ENCODE measurements at places on chromosomes 7 and 10.
A peak's percentile ranks its signal among the peaks of the same experiment; 100 is the strongest.

GRCh38 chr10:13759168-13759567 is 172.4 kb downstream of the PRPF18 start:
- H3K27me3 ChIP-seq, result no peaks in the 10 kb centered on the region
- no peak for DNase-seq
- no peaks in the 10 kb centered on the region for H3K36me3 ChIP-seq
- no peak overlapping the region for H3K4me3 ChIP-seq
- no peak overlapping the region for H3K27ac ChIP-seq

GRCh38 chr10:22244855-22245254 is 27.0 kb upstream of the EBLN1 start:
- no peaks in the 10 kb centered on the region for H3K27me3 ChIP-seq
- H3K36me3 ChIP-seq, result no peaks in the 10 kb centered on the region
- H3K27ac ChIP-seq, result no peak overlapping the region
- no peak overlapping the region for H3K4me3 ChIP-seq

DNA sequence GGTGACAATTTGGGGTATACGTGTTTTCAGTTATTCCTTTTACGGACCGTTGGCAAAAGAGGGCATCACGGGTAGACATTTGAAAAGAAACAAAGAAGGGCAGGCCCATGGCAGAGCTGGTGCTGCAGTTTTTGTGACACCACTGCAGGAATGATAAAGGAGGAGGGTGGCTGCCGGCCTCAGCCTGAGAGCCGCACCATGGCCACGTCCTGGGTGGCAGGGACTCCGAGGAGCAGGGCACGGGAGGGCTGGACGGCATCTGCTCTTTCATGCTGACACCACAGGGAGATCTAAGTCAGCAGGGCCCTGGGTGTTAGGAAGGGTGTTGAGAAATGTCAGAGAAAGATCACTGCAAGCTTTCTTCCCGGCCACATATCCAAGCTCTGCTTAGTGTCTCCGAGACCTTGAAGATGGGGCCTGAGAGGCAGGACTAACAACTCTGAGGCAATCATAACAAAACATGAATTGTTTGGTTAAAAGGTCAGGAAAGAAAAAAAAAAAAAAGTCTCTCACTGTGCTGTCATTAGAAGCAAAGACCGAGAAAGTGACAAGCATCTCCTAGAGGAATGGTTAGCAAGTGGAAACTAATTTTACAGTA is 36.6 kb downstream of the INSYN2A start:
- no peaks in the 10 kb centered on the region for H3K4me1 ChIP-seq
- H3K36me3 ChIP-seq, result no peaks in the 10 kb centered on the region
- DNase-seq, result no peak

DNA sequence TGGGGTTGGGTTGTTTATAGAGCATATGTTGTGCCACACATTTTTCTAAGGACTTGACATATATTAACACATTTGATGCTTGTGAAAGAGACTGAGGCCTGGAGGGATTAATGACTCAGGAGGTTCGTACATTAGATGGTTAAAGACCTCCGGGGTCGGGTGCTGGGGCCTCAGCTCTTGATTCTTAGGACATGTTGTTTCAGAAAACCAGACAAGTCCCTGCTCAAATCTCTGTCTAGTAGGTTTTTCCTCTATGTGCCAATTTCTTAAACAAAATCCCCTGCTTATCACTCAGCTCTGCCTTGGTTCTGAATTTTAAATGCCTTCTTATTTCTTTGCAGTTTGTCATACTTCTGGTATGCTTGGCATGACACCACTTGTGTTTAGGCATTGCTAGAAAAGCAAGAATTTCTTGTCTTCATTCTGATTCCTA is 5.8 kb downstream of the UPP1 start:
- H3K4me1 ChIP-seq, result peaks cover 3% of the 10 kb centered on the region
- no peaks in the 10 kb centered on the region for H3K27me3 ChIP-seq
- no peak for DNase-seq

- no peak overlapping the region for H3K27ac ChIP-seq
- H3K36me3 ChIP-seq, result no peaks in the 10 kb centered on the region
- H3K27me3 ChIP-seq, result no peaks in the 10 kb centered on the region
- DNase-seq, result peak; percentile 61
- peaks cover 8% of the 10 kb centered on the region for H3K4me1 ChIP-seq
These were observed 156.2 kb downstream of the PARD3 start for GRCh38 chr10:34658934-34659333.

DNA sequence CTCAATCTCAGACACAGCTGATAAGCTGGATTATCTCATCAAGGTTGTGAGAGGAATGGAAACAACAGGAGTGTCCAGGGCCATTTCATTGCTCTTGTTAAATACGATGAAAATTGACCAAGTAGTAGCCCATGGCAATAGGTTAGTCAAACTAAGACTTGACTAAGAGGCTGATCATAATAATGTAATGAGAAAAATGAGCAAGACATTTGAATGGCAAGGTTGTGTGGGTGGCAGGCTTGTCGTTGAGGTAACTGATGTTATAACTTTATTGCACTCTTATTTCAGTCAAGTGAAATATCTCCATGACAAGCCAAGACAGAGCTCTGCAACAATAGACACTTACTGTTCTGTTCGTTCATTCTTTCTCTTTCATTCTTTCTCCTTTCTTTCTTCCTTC is 532.0 kb downstream of the GATA3 start:
- H3K4me3 ChIP-seq, result no peak overlapping the region
- H3K36me3 ChIP-seq, result no peaks in the 10 kb centered on the region
- no peaks in the 10 kb centered on the region for H3K4me1 ChIP-seq
- no peak for DNase-seq
- H3K27me3 ChIP-seq, result no peaks in the 10 kb centered on the region
- H3K27ac ChIP-seq, result no peak overlapping the region

Data from colonic mucosa (tissue), 4 donors.